Kidney (tissue), 22 donors: ENCODE measurements at places on chromosomes 5 and 9. TPM values are rescaled to one million over a fixed set of nuclear protein-coding genes. Genes with fewer than 3 reads are reported as not detected.

GRCh38 chr5:7644723-7645122 is 206.2 kb downstream of the CFAP90 start:
- DNase-seq: no peak

FOXD4 gene
- total RNA-seq: 0.60 TPM

GRCh38 chr5:128271859-128272464 is 188.4 kb downstream of the SLC12A2 start:
- DNase-seq: no peak

- no peak for DNase-seq
Observed at GRCh38 chr5:175821790-175822211, 49.6 kb upstream of the CPLX2 start.

- no peak for DNase-seq
Observed at GRCh38 chr9:87795178-87795577, 69.3 kb downstream of the CTSL start.

AGXT2 gene
- 8.0 TPM for total RNA-seq

GRM6 gene
- not detected for total RNA-seq

- DNase-seq: no peak
Observed at GRCh38 chr5:80837679-80838078, 122.5 kb upstream of the RASGRF2 start.

DNA sequence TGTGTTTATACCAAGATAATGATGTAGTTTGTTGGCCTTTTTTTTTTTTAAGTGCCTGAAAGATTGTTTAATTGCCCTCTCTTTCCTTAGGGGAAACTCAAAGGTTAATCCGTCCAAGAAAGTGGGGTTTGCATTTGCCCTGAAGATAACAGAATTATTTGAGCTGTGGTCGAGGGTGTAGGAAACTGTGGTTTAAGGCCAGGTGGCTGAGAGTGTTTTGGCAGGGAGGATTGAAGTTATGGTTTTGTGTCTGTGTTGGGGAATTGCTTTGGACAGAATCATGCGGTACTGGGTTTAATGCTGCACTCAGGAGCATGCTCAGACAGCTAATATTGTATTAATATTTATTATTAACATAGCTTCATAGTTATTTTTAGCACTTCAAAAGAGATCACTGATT is 509.8 kb downstream of the EBF1 start:
- no peak for DNase-seq

EPB41L4A gene
- total RNA-seq: 39.0 TPM

SLC6A18 gene
- not detected for total RNA-seq

- DNase-seq: no peak
Observed at GRCh38 chr5:147532156-147532555, 22.3 kb upstream of the DPYSL3 start.

GRCh38 chr9:34642679-34643078 is 3.8 kb upstream of the GALT start:
- no peak for DNase-seq

DNA sequence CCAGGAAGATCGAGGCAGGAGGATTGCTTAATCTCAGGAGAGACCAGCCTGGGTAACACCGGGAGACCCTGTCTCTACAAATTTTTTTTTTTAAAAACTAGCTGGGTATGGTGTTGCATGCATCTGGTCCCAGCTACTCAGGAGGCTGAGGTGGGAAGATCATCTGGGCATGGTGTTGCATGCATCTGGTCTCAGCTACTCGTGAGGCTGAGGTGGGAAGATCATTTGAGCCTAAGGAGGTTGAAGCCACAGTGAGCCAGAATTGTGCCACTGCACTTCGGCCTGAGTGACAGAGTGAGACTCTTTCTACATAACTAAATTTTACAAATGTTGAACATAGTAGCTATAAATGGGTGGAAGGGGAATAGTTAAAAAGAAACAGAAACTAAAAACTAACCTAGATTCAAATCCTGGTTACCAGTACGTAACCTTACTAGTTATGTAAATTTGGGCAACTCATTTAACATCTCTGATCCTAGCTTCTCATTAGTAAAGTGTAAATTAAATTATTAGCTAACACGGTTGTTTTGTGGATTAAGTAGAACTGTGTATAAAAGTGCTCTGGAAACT is 41.7 kb downstream of the TMEM161B start:
- DNase-seq: no peak

DNA sequence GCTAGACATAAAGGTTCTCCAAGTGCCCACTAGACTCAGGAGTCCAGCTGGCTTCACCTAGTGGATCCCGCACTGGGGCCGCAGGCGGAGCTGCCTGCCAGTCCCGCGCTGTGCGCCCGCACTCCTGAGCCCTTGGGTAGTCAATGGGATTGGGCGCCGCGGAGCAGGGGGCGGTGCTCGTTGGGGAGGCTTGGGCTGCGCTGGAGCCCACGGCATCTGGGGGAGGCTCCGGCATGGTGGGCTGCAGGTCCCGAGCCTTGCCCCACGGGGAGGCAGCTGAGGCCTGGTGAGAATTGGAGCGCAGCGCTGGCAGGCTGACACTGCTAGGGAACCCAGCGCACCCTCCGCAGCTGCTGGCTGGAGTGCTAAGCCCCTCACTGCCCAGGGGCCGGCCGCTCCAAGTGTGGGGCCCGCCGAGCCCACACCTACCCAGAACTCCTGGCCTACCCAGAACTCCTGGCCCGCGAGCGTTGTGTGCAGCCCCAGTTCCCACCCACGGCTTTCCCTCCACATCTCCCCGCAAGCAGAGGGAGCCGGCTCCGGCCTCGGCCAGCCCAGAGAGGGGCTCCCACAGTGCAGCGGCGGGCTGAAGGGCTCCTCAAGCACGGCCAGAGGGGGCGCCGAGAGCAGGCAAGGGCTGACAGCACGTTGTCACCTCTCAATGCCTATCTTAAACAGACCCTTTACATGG is 260.7 kb upstream of the DMRT1 start:
- no peak for DNase-seq

- no peak for DNase-seq
Observed at GRCh38 chr5:163106098-163106497, 331.3 kb upstream of the CCNG1 start.

DNA sequence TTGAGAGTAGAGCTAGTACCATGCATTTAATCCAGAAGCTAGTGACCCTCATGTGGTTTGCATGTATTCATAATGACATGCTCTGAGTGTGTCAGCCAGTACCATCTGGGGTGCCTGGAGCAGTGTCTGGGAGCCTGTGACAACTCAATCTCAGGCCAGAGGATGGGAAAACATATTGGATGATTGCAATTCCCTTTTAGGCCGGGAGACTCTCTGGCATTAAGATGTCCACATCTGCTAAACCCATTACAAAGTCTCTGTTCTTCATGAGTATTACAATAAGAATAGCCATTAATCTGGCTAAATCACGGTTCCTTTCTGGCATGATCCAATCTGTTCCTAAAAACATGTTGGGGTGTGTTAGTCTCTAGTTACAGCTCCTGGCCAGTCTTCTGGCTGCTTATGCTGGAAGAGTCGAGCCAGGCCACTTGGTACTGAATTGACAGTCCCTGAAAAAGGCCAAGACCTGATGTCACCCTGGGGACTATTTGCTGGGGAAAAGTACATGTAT is 475.7 kb downstream of the ENC1 start:
- no peak for DNase-seq

DNA sequence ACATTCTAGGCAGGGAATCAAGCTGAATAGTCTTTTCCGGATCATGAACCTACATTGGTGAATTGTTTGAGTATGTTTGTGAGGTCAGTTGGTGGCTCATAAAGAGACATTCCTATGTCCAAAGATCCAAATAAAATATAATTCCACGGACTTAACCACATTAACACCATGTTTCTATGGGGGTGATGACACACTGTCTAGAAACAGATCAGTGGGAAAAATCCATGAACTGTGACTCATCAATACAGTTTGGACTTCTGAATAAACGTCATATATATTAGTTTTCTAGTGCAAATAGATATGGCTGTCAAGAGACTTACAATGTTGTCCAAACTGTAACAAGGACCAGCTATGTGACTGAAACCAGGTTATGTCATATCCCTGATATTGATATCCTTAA is 509.9 kb upstream of the TYRP1 start:
- no peak for DNase-seq

LAMC3 gene
- 13.8 TPM for total RNA-seq

CDC14B gene
- 19.6 TPM for total RNA-seq

DNA sequence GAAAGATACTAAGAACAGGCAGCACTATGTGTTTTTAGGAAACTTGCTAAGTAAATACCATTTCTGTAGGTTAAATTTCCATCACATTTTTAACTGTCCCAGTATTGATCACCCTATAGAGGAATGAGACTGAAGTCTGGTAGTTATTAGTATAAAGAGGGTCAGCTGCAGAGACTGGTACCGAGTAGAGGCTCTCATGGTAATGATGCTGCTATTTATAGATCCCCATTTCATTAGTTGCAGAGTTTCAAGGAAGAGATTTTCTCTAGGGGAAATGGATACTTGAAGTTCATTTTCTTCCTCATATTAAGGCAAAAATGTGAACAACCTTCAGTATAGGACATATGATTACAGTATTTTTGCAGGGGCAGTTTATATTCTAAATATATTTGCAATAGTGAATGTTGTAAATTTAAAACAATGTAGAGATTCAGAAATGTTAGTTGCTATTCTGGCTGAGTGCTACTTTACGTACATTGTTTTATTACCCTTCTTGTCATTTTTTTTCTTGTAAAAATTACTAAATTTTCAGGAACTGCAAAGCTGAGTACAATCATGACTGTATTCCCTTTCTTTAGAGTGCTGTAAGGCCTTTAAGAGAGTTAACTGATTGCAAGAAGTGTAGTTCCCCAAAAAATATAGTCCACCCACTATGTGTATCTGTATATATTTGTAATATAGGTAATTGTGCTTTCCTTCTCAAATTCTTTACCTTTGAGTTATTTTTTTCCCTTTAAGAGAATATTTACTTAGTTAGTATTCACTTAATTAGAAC is 14.7 kb downstream of the PBX3 start:
- DNase-seq: no peak

- no peak for DNase-seq
Observed at GRCh38 chr5:178143246-178143645, 10.4 kb downstream of the NHP2 start.

GRCh38 chr9:137589441-137590122 is 730 bp downstream of the ZMYND19 start:
- DNase-seq: no peak

WDR5 gene
- 25.4 TPM for total RNA-seq

DNA sequence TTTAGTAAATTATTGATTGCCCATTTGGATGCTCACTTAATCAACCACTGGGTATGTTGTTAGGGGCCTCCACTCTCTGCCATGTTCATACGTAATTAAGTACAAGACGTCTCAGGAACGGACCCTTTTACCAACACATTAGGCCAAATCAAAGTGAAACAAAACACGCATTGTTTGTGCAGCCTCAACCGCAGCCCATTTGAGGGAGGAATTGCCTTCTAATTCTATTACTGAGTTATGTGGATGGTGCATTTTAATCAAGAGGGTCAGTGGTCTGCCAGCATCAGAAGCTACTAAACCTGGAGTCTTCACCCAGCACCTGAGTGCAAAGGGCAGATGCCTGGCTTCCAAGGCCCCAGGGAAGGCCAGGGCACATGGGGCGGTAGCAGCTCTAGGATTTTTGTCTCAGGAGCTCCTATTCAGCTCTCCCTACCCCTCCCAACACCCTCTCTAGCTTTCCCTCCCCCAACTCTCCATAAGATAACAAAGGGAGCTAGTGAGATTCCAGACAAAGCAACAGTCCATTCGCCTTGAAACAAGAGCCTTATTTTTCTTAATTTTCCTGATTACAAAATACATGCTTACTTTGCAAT is 7.9 kb upstream of the MED27 start:
- DNase-seq: no peak

GRCh38 chr5:174141398-174141797 is 95.9 kb downstream of the NSG2 start:
- DNase-seq: no peak

- no peak for DNase-seq
Observed at GRCh38 chr9:97188545-97188944, 118.9 kb upstream of the CCDC180 start.

MPDZ gene
- 25.1 TPM for total RNA-seq

DNA sequence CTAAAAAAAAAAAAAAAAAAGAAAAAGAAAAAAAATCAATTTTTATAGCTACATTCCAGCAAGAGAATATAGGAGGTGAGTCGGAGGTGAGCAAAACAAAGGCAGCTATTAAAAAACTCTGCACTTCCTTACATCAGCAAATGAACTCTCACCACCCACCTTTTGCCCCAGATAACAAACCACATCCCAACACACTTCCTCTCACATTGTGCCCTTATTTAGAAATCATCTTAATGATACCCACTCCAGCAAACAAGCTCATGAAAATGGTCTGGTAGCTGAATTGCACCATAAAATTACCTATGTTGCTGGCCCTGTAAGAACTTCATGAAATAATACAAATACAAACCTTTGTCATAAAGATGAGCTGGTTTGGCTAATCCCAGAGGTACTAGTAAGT is 82.9 kb downstream of the CEMIP2 start:
- DNase-seq: no peak

GRCh38 chr5:99378443-99378842 is 449.6 kb upstream of the CHD1 start:
- DNase-seq: no peak

DNA sequence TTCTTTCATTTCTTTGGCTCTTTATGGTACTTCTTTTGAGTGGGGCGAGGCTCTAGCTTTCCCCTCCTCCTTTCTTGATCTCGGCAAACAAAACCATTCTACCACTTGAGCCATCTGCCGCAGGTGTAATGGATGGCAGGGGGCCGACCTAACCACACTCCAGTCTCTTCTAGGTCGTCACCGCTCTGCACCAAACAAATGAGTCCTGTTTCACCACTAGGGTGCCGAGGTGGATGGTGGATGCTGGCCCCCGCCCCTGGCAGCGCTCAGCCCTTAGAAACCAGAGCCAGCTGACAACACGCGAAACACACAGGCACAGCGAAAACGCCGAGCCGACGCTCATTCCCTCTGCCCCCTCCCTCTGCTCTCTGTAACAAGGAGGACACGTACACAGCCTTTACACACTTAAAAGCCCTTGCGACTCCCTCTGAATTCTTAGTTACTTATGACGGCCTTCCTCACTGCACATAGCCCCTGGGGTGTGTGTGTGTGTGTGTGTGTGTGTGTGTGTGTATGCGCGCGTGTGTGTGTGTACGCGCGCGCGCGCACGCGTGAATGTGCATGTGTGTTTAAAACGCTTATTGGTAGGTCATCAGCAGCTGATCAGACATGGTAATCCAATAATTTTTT is 199.4 kb downstream of the MEF2C start:
- DNase-seq: peak; percentile 58

DNA sequence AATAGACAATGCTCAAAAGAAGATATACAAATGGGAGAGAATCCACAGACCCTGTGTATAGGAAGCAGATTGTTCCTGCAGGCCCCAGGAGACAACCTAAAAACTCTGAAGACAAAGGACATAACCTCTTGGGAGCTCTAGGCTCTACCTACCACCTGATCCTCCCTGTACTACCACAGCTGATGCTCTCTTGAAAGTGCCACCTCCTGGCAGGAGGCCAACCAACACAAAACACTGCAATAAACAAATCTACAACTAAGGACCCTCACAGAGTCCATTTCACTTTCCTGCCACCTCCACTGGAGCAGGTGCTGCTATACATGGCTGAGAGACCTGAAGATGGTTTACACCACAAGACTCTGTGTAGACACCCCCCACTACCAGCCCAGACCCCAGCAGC is 49.0 kb downstream of the STARD4 start:
- no peak for DNase-seq

SYK gene
- 52.2 TPM for total RNA-seq

- DNase-seq: no peak
Observed at GRCh38 chr5:125257997-125258396, 511.6 kb upstream of the ZNF608 start.
